Esophagus mucosa (tissue), 1 donor: ENCODE measurements at places on chromosomes 2 and 18.
A peak's percentile ranks its signal among the peaks of the same experiment; 100 is the strongest.

GRCh38 chr2:38685116-38685735 is 19.3 kb downstream of the GALM start:
- no peak for ATAC-seq

DNA sequence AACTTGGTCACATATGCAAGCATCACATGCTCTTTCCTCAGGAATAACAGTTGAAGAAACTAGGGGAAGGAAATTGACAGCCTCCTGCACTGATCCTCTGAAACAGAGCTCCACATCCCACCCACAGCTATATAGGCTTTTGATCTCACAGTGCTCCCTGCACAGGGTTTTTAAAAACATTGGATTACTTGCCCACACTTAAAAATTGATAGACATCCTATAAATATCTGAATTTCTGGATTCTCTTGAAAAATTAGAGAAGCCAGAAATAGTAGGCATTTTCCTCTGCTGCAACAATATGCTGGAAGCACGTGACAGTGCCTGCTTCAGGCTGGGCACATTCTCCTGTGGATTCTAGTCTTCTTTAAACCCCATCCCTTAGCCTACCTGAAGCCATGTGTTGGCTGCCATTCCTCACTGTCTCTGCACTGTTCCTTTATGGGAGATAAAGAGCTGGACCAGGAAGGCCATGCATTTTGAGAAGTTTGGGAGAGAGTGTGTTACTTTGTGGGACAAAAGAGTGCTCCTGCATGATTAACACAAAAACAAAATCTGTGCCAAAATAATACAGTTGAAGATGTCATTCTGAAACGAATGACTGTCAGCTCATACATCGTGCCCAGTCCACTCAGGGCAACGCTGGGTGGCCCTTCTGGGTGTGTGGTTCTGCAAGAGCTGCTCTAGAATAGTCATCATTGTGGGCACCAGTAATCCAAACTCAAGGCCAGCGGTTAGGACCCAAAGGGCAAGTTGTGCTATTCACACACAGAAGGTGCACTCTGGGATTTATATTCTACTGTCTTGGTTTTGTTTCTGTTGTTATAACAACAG is 59.8 kb downstream of the GYPC start:
- no peak for ATAC-seq

GRCh38 chr2:86226636-86227520 is 27.6 kb downstream of the MRPL35 start:
- no peak for ATAC-seq

- no peak for ATAC-seq
Observed at GRCh38 chr2:102013206-102014040, 21.7 kb downstream of the IL1R2 start.

- ATAC-seq = no peak
Observed at GRCh38 chr2:102686479-102687439, 67.4 kb downstream of the SLC9A2 start.

DNA sequence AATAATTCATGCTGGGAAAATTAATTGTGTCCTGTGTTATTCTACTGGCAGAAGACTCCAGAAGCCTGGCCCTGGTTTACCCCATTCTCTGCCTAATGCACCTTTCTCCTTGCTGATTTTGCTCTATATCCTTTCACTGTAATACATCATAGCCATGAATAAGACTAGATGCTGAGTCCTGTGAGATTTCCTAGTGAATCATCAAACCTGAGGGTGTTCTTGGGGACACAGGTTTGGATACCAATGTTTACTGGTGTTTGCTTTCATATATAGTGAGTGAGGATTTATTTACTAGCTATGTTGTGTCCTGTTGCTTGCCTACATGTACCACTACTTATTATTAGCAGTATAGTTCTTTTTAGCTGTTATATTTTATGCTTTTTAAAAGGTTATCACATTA is 6.5 kb downstream of the METTL5 start:
- ATAC-seq = peak; percentile 53

- no peak for ATAC-seq
Observed at GRCh38 chr2:240760121-240760520, 59.9 kb downstream of the KIF1A start.

DNA sequence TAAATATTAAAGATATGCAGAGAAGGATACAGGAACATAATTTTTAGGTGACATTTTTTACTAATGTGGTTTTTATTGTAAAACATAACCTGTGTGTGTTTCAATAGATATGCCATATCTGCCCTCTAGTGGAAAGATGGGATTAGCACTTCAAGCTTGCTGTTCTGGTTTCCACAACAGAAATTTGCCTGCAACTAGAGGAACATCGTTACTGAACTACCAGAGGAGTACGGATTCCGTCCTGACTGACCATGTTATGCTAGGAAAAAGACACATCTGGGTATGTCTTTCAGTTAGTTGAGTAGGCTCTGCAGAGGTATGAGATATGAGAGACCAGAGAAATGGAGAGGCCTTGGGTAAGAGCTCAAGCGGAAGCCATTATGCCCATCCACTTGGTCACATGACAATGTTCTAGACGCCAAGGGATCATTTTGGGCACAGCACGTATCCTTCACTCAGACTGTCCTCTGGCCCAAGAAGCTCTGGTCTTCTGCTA is 104.9 kb downstream of the MBD2 start:
- peak; percentile 63 for ATAC-seq

DNA sequence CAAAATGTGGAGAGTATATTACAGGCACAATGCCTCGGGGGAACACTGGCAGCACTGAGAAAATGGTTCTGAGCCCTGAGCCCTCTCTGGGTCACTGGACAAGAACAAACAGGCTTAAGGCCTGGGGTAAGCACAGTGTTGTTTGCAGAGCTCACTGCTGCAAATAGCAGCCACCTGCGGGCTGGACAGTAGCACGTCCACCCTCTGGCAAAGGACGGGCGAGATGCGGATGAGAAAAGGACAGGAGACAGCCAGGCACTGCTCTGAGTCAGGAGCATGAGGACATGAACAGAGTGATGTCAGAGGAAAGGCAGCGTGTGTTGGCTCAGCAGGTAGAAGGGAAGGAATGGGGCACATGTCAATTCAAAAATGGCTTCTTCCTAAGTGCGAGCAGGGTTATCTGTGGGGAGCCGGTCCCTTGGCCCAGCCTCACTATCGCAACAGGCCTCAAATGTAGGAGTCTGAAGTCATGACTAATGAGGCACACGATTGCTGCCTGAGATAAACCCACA is 25.9 kb upstream of the NEB start:
- ATAC-seq = peak; percentile 62

DNA sequence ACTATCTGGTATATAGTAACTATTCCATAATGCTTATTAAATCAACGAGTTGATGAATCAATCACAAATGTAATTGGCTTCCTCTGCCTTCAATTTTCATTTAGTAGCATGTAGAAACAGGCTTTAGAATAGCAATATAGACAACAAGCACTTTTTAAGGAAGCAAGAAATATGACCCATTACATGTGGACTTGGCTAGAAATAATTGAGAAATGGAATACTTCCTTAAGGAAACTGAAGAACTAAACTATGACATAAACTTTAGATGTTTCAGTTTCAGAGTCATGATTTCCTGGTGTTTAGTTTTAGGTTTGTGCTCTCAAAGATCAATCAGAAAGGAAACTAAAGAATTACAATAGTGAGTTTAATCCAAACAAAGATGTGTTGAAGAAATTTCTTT is 443.8 kb downstream of the MBD2 start:
- ATAC-seq = no peak

DNA sequence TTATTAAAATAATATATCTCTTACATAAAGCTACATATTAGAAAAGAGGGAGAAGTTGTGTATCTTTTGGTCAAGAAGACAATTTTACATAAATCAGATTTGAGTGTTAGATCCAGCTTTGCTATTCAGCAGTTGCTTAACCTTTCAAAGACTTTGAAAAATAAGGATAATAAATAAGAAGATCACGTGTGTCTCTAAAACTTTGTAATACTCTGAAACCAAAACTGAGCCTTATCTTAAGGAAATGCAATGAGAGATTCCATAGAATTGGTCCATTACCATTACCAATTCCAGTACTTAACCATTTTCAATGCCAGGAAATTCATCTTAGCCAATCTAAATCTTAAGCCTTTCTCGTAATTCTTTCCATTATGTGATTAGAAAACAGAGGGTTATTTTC is 89.2 kb upstream of the COL5A2 start:
- ATAC-seq = no peak
